Lower lobe of right lung (tissue), 2 donors: ENCODE measurements at places on chromosomes 2 and 18. TPM values are rescaled to one million over a fixed set of nuclear protein-coding genes. Genes with fewer than 3 reads are reported as not detected.

GRCh38 chr2:52260904-52261303 lies 1229.0 kb upstream of the NRXN1 start:
- H3K36me3 ChIP-seq: no peaks in the 10 kb centered on the region
- no peak overlapping the region for H3K4me3 ChIP-seq
- H3K4me1 ChIP-seq: no peaks in the 10 kb centered on the region
- H3K27me3 ChIP-seq: no peaks in the 10 kb centered on the region
- DNase-seq: no peak

- H3K27me3 ChIP-seq: peaks cover 3% of the 10 kb centered on the region
- H3K27ac ChIP-seq: no peak overlapping the region
- H3K4me1 ChIP-seq: no peaks in the 10 kb centered on the region
- DNase-seq: no peak
- no peaks in the 10 kb centered on the region for H3K36me3 ChIP-seq
Observed at GRCh38 chr18:46676182-46676835, 19.3 kb upstream of the LOXHD1 start.

DNA sequence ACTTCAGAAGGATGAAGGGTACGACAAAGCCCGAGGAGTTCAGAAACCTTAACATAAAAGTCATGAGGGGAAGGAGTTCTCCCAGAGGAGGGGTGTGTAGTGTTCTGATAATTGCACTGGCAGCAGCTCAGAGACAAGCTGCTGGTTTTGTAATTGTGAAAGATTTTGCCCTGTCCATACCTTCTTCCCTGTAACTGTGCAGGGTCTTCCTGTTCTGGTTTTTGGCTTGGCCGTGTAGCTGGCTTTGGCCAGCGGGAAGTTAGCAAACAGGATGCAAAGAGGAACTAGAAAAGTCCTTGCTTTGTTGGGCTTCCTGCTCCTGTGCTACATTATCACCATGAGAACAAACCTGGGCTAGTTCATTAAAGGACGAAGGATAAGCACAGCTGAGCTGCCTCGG lies 160.8 kb downstream of the LPIN1 start:
- no peaks in the 10 kb centered on the region for H3K27me3 ChIP-seq
- H3K4me3 ChIP-seq: no peak overlapping the region
- no peaks in the 10 kb centered on the region for H3K36me3 ChIP-seq
- no peak for DNase-seq
- H3K27ac ChIP-seq: no peak overlapping the region

- no peak for DNase-seq
- H3K36me3 ChIP-seq: no peaks in the 10 kb centered on the region
- H3K27me3 ChIP-seq: no peaks in the 10 kb centered on the region
Observed at GRCh38 chr2:153891051-153891450, 19.3 kb downstream of the GALNT13 start.

DNA sequence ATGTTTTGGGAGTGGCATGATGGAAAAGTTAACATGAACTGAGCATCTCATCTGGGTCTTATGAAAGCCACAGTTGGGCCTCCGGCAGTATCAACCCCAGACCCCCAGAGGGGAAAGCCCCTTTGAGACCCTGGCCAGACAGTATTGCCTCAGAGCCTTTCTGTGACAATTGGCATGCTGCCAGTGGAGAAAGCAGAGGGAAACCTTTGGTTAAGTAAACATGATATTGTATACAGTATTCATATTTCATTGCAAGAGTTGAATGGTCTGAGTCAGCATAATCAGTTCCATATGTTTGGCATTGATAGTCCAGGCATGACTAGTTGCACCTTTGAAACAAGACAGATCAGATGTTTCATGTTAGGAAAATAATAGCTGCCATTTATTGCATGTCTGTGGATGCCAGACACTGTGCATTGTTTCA lies 20.0 kb downstream of the MERTK start:
- H3K4me3 ChIP-seq: no peak overlapping the region
- H3K27me3 ChIP-seq: no peaks in the 10 kb centered on the region
- H3K36me3 ChIP-seq: peaks cover 4% of the 10 kb centered on the region
- H3K4me1 ChIP-seq: peaks cover 23% of the 10 kb centered on the region

DNA sequence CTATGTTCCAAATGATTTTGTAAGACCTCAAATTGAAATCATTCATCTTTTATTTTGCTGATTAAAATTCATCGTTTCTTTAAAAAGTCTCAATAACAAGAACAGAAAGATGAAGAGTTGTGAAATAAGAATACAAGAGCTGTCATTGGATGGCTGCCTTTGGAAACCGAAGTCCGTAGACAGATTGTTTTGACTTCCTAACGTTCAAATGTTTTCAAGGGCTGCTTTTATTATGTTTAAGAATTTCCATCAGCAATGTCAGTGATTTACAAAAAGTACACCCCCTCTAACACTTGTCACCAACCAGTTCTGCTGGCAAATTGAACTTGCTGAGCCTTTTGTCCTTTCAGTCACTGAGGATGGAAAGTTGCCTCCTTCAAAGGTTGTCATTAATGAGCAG lies 89.6 kb downstream of the KCNE4 start:
- DNase-seq: no peak
- H3K4me3 ChIP-seq: no peak overlapping the region
- no peaks in the 10 kb centered on the region for H3K36me3 ChIP-seq
- H3K27me3 ChIP-seq: no peaks in the 10 kb centered on the region

- DNase-seq: no peak
- no peak overlapping the region for H3K4me3 ChIP-seq
- no peaks in the 10 kb centered on the region for H3K36me3 ChIP-seq
- no peaks in the 10 kb centered on the region for H3K27me3 ChIP-seq
- H3K4me1 ChIP-seq: no peaks in the 10 kb centered on the region
- H3K27ac ChIP-seq: no peak overlapping the region
Observed at GRCh38 chr2:136383167-136383566, 265.2 kb upstream of the CXCR4 start.

DNA sequence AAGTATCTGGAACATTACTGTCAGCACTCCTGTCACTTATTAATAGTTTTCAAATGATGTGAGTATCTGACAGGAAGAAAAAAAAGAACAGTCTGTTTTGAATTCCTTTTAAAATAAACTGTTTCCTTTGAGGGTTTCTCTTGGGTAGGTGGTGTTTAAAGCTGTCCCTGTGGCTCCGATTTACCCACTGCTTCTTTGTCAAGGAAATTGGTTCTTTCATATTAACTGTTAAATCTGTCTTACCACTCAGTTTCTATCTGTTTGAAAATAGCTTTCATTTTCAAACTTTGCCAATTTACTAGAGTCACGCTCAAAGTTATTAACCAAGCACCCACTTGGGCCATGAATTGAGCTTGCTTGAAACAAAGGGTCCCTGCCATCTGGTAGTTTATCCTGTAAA lies 614.6 kb upstream of the NXPH2 start:
- no peaks in the 10 kb centered on the region for H3K36me3 ChIP-seq
- H3K4me3 ChIP-seq: no peak overlapping the region
- DNase-seq: no peak
- no peaks in the 10 kb centered on the region for H3K27me3 ChIP-seq

DNA sequence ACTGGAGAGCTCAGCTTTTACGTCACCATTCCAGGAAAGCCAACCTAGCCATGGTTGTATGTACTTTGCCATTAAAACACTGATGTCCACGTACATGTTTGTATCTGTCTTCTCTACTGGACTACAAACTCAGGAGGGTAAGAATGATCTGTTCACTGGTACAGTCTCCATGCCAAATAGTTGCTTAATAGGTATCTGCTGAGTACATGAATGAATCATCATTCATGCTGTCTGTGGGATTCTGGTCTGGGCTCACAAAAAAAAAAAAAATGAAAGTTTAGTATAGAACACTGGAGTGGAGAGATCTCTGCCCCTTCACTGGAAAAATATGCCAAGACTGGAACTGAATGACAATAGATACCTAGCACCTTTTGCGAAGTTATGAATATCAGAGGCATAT lies 102.6 kb upstream of the ITGA4 start:
- DNase-seq: no peak
- H3K27me3 ChIP-seq: no peaks in the 10 kb centered on the region
- no peak overlapping the region for H3K27ac ChIP-seq
- no peak overlapping the region for H3K4me3 ChIP-seq

- no peaks in the 10 kb centered on the region for H3K36me3 ChIP-seq
- H3K4me1 ChIP-seq: peaks cover 17% of the 10 kb centered on the region
- no peak for DNase-seq
- H3K4me3 ChIP-seq: no peak overlapping the region
- no peaks in the 10 kb centered on the region for H3K27me3 ChIP-seq
- no peak overlapping the region for H3K27ac ChIP-seq
Observed at GRCh38 chr2:222805591-222806304, 55.1 kb upstream of the ACSL3 start.

- H3K4me3 ChIP-seq: no peak overlapping the region
- no peak for DNase-seq
- H3K4me1 ChIP-seq: peaks cover 11% of the 10 kb centered on the region
- no peaks in the 10 kb centered on the region for H3K36me3 ChIP-seq
Observed at GRCh38 chr2:32712870-32713269, 85.0 kb downstream of the TTC27 start.

DNA sequence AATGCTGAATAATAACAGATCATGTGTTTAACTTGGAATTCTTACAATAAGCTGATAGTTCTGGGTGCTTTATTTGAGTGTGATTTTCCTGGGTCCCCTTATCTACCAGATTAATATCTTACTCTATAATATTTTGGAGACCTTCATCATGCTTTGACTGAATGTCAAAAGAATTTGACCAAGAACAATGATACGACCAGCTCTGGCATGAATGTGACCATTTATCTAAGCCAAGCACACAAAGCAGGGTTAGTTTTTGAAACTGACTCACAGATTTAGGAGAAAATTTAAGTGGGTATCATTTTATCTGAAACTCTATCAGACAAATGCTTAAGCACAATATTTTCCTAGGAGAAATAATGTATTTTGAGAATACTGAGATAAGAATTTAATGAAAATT lies 677.0 kb downstream of the NYAP2 start:
- no peaks in the 10 kb centered on the region for H3K27me3 ChIP-seq
- H3K4me1 ChIP-seq: no peaks in the 10 kb centered on the region
- DNase-seq: no peak
- no peak overlapping the region for H3K4me3 ChIP-seq
- no peaks in the 10 kb centered on the region for H3K36me3 ChIP-seq

DNA sequence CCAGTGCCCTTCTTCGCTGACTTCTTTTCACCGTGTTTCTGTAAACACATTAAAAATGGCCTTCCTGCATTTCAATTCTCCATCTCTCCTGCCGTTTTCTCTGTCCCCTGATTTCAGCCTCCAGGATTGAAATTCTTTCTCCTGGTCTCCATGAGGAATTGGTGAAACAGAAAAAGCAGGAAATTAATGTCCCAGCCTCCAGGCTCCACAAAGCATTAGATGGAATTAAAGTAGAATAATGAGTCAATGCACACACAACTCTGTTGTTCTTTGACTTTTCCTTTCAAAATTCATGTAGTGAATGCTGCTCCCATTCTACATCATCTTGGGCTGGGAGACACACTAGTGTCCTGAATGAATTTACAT lies 209.5 kb downstream of the KLHL29 start:
- no peak overlapping the region for H3K4me3 ChIP-seq
- H3K27ac ChIP-seq: no peak overlapping the region
- DNase-seq: no peak
- no peaks in the 10 kb centered on the region for H3K4me1 ChIP-seq
- H3K27me3 ChIP-seq: no peaks in the 10 kb centered on the region

- no peak overlapping the region for H3K4me3 ChIP-seq
- no peaks in the 10 kb centered on the region for H3K36me3 ChIP-seq
- DNase-seq: no peak
Observed at GRCh38 chr2:209663656-209664055, 108.0 kb upstream of the UNC80 start.

DNA sequence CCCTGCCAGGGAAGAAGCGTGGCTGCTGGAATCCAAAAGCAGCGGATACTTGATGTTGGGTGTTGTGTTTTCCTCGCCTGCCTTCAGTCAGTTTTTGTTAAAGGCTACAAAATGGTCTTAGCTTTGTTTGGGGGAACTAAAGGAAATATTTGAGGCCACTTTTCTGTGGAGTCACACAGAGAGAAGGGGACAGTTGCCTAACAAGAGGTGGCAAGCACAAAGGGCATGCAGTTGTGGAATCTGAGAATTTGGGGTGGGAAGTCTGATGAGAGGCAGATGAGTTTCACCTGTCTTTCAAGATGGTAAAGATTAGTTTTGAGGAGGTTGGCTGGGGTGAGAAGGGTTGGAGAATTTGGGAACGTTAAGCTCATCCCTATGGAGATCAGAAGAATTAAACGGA lies 2.9 kb downstream of the MALT1 start:
- H3K27ac ChIP-seq: no peak overlapping the region
- peaks cover 25% of the 10 kb centered on the region for H3K4me1 ChIP-seq
- H3K27me3 ChIP-seq: no peaks in the 10 kb centered on the region
- no peaks in the 10 kb centered on the region for H3K36me3 ChIP-seq

DNA sequence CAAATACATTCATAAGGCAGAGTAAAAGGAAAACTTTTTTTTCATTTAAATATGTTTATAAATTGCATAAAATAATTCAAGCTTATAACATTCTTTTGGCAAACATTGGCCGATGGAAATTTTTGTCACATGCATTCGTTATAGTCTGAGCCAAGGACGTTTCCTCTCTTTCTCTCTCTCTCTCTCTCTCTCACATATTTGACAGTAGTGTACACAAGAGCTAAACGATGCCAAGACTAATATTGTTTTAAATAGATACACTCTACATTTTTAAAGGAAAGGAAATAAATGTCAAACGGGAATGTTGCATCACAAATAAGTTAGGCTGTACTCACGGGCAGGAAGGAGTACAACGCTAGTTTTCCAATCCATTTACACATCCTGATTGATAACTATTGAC lies 251.1 kb upstream of the SMIM21 start:
- H3K4me1 ChIP-seq: no peaks in the 10 kb centered on the region
- no peak for DNase-seq
- H3K4me3 ChIP-seq: no peak overlapping the region
- H3K36me3 ChIP-seq: no peaks in the 10 kb centered on the region

GRCh38 chr2:64226611-64227010 lies 82.4 kb upstream of the PELI1 start:
- H3K4me1 ChIP-seq: peaks cover 27% of the 10 kb centered on the region
- H3K27ac ChIP-seq: no peak overlapping the region
- no peak for DNase-seq
- H3K27me3 ChIP-seq: no peaks in the 10 kb centered on the region
- no peaks in the 10 kb centered on the region for H3K36me3 ChIP-seq
- H3K4me3 ChIP-seq: no peak overlapping the region

GRCh38 chr18:10143596-10143995 lies 229.8 kb downstream of the VAPA start:
- H3K27ac ChIP-seq: no peak overlapping the region
- no peak overlapping the region for H3K4me3 ChIP-seq
- H3K4me1 ChIP-seq: peaks cover 25% of the 10 kb centered on the region

Gene LYPD6
- 0.47 TPM for total RNA-seq

Gene BOK
- 44.2 TPM for total RNA-seq

Gene ANTXR1
- total RNA-seq: 54.3 TPM

Gene CABLES1
- 44.2 TPM for total RNA-seq

Gene FKBP1B
- 16.4 TPM for total RNA-seq

Gene RTP5
- total RNA-seq: not detected

Gene ATOH8
- 44.9 TPM for total RNA-seq
